NCI-H1436 treated with DMSO at 0.1 percent for 48 hours (cell line): ENCODE measurements at places on chromosomes 1 and 21.

DNA sequence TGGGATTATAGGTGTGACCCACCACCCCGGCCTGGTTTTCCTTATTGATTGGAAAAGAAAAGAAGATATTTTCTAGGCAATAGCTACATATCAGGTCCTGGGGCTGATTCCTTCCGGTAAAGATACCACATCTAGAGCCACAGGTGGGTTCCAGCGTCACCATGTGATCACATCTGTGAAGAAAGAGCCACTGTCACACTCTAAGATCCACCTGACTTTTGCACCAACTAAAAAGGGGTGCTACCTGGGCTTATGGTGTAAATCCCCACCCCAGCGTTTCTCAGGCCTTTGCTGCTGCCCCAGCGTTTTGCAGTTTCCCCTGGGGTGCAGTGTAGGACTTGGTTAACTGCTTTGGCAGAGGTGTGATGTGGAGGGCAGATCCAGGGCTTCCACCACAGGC, 22.3 kb upstream of the PDE9A start:
- DNase-seq = no peak

DNA sequence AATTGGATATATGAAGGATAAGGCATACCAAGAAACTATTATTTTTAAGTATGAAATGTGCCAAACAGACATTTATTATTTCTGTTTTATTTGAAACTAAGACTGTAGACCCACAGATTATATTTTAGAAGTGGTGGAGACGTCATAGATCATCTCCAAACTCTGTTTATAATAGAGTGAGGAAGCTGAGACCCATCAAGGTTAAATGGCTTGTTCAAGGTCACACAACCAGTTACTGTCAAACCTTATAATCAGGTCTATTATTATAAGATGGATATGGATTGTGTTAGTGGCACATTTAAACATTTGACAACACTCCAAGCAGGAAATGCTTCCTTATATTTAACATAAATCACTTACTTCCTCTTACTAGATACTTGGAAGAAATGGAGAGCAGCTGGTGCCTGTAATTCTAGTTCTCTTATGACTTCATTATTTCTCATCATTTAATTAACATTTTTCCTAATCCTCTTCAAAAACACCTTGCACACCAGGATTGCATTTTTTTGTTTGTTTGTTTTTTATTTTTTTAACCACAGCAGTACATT, 117.0 kb downstream of the NEK7 start:
- no peak for DNase-seq

GRCh38 chr1:232227306-232227705, 402.6 kb downstream of the SIPA1L2 start:
- no peak for DNase-seq

DNA sequence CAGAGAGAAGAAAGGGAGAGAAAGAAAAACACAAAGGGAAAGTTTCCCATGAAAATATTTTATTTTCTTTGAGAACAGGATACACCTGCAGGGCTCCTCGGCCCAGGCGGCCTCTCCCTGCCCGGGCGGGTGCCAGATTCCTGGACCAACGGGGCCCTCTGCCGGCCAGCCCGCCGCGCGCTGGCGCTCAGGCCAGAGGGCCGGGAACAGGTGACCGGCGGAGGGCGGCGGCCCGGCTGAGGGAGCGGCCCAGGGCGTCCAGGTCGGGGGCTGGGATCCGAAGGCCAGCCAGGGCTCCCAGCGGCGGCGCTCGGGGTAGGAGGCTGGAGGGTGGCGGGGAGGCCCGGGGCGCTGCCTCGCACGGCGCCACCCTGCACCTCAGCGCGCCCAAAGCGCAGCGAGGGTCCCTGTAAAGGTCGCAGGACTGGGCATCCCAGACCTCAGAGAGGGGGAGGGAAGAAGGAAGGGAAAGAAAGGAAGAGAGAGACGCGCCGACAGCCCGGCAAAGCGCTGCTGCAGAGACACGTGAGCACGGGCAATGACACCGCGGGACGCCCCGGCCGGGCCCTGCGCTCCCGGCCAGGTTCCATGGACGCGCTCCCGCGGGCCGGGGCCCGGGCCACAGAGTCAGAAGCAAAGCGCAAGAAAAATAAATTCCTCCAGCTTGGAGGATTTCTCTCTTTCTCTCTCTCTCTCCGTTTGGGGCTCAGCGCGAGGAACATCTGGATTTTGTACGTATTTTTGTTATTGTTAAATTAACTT, 927 bp downstream of the WNT9A start:
- DNase-seq = no peak

DNA sequence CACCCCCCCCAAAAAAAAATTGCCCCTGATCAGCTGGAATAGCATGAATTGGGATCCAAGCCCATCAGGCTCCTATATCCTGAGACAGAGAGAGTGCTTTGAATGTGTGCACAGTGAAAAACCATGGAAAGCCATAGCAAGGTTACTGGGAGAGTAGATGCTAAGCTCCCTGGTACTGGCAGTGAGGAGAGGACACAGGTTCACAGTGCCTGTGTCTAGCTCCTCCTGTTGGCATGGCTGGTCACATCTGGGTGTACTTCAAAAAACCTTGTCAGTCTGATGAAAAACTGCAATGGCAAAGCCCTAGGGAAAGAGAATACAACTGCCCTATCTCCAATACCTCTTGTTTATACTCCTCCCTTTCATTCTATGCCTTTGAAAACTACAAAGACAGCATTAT, 12.9 kb downstream of the COPA start:
- no peak for DNase-seq

DNA sequence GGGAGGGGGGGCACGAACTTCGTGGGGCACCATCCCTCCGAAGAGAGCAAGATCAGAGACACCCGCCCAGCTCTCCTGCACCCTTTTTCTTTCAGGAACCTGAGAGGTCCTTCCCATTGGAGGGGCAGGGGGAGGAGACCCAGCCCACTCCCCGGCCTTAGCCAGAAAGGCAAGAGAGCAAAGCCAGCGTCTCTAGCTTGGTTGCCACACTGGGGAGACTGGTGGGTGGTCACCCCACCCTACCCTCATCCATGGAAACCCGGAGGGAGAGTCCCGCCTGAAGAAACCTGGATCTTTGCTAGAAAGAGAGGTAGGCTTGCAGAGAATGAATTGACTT, 246 bp downstream of the ATP2B4 start:
- no peak for DNase-seq

- DNase-seq = no peak
Measured at GRCh38 chr1:60965280-60965854, 117.0 kb upstream of the NFIA start.

DNA sequence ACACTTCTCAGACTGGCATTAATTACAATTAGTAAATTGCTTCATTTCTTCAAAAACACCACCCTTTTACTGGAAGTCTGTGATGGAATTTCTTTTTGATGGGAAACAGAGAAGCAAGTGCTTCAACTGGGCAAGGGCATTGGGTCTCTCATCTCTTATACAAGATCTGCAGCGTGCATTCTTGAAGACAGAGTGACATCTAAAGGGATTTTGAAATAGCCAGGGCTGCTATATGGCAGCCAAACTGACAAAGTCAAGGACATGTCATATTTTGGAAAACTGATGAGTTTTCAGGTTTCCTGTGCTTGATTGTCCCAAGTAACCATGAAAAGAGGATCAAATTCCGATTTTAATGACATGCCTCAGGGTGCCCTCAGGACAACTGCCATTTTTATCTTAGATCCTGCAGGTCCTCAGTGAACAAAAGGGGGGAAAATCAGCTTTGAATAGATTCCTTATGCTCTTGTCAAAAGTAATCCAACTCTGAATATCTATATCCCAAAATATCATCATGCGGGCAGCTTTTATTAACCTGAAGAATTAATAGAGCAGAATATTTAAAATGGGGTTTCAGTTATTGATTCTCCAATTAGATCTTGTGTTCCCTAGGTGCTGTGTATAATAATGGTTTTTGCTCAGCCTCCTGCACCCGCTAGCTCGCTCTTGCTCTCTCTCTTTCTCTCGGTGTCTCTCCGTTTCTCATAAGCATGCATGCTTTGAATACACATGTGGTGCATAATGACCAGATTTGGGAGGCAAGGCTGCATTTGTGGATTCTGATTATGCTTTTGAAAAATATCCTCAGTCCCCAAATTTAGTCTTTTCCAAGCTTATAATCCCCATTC, 221.8 kb downstream of the TTLL7 start:
- DNase-seq = no peak

GRCh38 chr21:45847870-45848269, 133.7 kb upstream of the COL6A1 start:
- DNase-seq = no peak

GRCh38 chr1:228866468-228866867, 131.2 kb downstream of the RHOU start:
- no peak for DNase-seq

- no peak for DNase-seq
Measured at GRCh38 chr1:196209265-196209664, 399.0 kb downstream of the KCNT2 start.

DNA sequence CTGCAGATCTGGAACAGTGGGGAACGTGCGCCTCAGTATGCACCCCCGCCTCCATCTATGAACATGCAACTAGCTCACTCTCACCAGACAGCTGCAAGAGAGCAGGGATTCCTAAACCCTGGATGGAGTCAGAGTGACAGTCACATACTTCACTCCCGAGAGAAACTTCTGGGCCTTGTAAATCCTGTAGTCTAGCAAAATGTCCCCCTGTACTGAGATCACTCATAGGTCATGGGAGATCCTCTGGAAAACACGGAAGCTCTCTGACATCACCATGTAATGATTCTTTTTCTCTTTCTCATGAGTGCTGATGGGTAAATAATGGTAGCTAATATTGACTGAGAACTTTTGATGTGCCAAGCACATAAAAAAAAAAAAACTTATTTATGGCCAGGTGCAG, 23.4 kb upstream of the TARDBP start:
- no peak for DNase-seq

GRCh38 chr1:27026621-27027574, 14.2 kb upstream of the TENT5B start:
- no peak for DNase-seq

DNA sequence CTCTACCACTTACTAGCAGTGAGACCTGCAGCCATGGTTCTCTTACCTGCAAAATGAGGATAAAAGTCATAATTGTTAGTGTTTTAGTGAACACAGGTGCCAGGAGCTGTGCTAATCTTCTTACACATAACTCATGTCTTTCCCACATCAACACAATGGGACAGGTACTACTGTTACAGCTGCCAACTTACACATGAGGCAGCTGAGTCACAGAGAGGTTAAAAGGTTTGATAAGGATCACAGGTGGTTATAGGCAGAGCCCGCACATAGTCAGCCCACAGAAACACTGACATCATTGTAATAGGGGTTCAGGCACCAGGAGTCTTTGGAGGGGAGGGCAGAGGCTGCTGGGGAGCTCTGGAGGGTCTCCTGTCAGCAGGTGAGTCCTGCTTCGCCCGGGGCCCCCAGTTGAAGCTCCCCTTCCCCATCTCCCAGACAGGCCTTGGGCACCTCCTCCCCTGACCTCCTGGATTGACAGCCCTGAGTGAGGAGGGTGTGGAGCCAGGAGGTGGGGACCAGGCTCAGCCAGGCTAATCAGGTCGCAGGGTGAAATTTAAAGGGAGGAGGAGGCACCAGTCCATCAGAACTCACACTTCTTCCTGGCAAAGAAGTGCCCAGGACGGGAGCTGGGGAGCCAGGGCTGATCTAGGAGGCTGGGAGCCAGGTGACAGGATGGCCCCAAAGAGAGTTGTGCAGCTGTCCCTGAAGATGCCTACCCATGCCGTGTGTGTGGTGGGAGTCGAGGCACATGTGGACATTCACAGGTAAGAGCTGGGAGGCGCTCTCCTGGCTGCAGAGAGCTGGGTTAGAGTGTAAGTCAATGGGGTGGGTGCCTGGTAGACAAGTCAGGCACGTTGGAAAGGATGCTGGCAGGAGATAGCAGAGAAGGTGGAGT, at the start of gene PADI1:
Gene PADI1, plus strand, starts transcription at position 583 of the 895 bp plus-strand sequence. Its CDS starts 90 bp downstream, at position 673.
- DNase-seq = no peak

- DNase-seq = no peak
Measured at GRCh38 chr1:92957030-92957734, 4.1 kb downstream of the DIPK1A start.

DNA sequence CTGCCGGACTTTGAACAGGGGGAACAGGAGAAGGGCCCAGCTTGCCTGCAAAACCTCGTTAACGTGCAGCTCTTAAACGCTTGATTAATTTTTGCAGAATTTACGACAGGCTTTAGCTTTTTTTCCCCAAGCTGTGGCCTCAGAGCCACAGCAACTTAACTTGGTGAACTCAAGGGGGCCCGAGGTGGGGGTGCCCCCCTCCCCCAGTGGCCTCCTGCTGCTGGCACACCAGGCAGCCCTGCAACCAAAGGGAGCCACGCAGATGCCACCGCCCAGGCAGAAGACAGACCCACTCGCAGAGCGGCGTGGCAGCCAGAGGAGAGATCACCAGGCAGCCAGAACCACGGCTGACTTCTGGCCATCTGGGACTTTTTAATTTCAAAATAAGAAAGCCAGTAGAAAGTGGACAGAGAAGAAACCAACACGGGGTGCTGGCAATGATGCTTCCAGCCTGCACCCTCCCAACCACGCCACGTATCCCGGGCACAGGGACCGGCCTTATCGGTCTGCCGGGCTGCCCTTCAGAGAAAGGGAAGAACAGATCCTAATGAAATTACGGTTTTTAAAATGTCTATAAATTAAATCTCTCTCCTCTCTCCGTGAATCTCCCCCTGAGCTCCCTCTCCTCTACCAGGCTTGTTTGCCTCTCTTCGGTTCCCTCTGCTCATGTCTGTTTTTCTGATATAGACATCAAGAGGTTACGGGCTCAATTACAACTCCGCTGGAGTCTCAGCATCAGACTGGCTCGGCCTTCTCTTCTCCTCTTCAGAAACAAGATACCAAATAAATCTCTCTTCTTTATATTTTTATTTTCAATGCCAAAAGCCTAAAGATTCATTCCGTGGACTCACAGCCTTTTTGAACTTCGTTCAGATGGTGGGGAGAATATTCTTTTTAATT, 6.4 kb downstream of the CASZ1 start:
- DNase-seq = no peak

DNA sequence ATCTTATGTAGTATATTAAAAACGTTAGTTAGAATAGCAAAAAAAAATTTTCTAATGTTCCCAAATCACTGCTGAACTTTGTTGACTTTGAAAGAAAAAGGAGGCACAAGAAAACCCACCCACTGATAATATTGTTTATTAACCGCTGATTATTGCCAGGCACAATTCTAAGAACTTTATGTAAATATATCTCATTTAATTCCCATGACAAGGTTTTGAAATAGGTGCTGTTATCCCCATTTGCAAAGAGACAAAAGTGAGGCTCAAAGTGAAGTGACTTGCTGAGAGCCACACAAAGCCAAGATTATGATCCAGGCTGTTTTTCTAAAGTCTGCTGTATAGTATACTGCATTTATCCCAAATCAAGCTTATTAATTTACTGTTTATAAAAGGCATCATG, 56.4 kb downstream of the SASS6 start:
- DNase-seq = no peak

- no peak for DNase-seq
Measured at GRCh38 chr1:203274603-203275381, 30.5 kb upstream of the BTG2 start.

DNA sequence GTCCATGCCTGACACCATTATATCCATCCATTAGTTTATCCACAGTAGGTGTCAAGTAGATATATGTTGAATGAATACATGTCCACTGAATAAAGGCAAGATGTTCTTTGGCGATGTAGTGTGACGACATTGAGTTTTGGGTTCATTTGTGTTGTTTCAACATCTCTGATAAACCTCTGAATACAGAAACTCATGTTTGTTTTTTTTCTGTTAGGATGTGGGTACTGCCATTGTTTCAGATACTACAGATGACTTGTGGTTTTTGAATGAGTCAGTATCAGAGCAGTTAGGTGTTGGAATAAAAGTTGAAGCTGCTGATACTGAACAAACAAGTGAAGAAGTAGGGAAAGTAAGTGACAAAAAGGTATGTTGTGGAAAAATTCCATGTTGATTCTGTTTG, 28.1 kb downstream of the MDM4 start:
- no peak for DNase-seq

- DNase-seq = no peak
Measured at GRCh38 chr1:173915596-173915995, 1.5 kb downstream of the SERPINC1 start.
